NB4 (cell line): ENCODE measurements at places on chromosomes 5 and 9.

GRCh38 chr9:75001719-75002421 lies 26.2 kb downstream of the CARNMT1 start:
- DNase-seq = peak; percentile 79

GRCh38 chr5:146626936-146627335 lies 110.9 kb upstream of the GPR151 start:
- DNase-seq = no peak

DNA sequence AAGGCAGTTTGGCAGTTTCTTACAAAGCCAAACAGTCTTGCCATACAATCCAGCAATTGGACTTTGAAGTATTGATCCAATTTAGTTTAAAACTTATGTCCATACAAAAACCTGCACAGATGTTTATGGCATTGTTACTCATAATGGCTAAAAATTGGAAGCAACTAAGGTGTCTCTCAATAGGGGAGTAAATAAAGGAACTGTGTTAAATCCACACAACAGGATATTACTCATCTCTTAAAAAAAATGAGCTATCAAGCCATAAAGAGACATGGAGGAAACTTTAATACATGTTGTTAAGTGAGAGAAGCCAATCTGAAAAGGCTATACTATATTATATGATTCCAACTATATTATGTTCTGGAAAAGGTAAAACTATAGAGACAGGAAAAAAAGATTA lies 313.6 kb upstream of the CD180 start:
- no peak for DNase-seq

DNA sequence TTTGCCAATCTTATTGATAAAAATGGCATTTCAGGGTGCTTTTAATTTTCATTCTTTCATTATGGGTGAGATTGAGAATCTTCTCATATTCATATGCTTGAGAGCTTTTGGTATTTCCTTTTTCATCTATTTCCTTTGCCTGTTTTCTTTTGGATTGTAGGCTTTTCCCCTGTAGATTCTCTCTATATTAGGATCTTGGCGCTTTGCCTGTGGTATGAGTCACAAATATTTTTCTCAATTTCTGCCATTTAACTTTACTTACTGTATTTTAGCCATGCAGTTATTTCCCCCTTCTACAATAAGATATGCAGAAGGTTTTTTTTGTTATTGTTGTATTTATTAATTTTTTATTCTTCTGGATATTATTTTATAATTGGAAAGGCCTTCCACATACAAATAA lies 21.5 kb upstream of the KLF9 start:
- no peak for DNase-seq

- no peak for DNase-seq
These were observed 56.0 kb upstream of the OSMR start for GRCh38 chr5:38789777-38790176.

GRCh38 chr9:133135146-133135745 lies 14.2 kb upstream of the RALGDS start:
- no peak for DNase-seq

GRCh38 chr9:117465706-117466105 lies 50.8 kb upstream of the ASTN2 start:
- no peak for DNase-seq

GRCh38 chr9:131084661-131085369 lies 11.5 kb upstream of the AIF1L start:
- DNase-seq = no peak

DNA sequence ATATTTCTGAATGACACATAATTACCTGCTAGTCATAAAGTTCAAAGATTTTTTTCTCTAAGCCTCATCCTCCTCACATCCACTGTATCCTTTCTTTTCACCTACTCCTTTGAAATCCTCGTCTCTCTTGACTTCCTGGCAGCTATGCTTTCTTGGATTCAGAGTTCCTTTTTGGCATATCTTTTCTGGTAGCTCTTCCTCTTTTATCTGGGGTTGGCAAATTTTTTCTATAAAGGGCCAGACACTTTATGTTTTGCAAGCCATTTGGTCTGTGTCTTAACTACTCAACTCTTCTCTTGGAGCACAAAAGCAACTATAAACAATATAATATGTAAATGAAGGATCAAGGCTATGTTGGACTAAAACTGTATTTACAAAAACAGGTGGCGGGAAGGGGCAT lies 197.5 kb downstream of the KIAA0825 start:
- no peak for DNase-seq

GRCh38 chr5:148849461-148849860 lies 23.1 kb downstream of the ADRB2 start:
- no peak for DNase-seq

- no peak for DNase-seq
These were observed 23.4 kb downstream of the RANBP17 start for GRCh38 chr5:170885256-170885655.

DNA sequence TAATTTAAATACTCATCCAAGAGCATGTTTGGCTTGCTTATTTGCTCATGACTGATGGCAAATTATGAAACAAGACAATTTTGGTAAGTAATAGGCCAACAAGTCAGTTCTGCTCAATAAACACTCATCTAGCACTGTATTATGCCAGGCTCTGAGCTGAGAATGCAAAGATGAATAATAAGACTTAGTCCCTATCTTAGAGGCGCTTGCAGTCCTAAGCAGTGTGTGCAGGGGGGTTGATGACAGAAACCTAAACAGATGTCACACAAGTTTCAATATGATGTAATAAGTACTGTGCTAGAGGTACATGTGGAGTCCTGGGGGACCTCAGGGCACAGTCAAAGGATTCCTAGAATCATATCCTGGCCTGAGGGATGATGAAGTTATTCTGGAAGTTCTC lies 287.6 kb upstream of the ADRA1B start:
- no peak for DNase-seq

- DNase-seq = no peak
These were observed 316.6 kb downstream of the TLE1 start for GRCh38 chr9:81372628-81373191.

DNA sequence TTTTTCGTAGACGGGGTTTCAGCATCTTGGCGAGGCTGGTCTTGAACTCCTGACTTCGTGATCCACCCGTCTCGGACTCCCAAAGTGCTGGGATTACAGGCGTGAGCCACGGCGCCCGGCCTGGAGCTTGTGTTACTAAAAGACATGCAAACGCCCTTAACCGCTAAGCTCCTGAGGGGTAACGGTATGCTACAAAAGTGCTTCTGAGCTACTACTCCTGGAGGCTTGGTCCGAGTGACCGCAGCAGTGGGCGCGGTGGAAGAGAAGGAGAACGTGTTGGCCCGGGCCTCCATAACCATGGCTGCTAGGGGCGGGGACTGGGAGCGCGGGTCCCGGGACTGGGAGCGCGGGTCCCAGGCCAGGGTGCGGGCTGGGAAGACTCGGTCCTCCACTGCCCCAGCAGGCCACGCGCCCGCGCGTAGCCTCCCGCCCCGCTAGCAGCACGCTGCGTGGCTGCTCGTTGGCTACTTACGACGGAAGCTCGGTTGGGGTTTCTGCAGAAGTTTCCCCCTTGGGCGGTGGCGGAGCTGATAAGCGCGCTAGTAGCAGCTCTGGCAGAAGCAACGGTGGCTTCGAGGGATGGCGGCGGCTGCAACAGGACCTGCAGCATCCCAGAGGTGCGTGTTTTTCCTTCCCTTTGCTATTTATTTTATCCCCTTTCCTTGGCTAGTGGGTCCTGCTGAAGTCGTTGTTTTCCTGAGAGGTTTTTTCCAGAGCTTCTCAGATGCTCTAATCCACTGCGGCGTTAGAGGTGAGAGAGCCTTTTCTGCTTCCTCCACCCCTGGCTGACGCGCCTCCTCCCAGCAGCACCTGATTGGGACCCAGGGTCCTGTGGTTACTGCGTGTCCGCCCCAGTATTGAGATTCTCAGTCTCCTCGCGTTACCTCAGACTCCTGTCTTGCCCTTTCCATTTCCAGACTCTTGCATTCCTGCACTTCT lies 69.2 kb upstream of the CCDC180 start:
- peak; percentile 94 for DNase-seq

DNA sequence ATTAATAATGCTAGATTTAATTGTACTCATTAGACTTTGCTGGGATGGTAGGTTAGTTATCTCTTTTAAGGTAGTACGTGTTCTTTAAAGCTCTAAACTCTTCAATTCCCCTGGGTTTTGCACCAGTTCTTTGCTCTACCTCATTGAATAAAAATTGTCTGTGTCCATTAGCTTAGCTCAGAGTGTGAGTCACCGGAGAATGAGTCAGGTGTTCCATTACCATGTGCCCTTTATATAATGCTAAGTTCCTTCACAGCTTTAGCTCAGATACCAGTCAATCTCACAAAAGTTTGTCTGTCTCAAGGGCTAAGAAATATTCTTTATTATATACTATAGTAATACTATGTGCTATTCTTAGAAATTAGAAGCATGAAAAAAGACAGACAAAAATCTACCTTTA lies 339.4 kb downstream of the PRELID2 start:
- peak; percentile 15 for DNase-seq

DNA sequence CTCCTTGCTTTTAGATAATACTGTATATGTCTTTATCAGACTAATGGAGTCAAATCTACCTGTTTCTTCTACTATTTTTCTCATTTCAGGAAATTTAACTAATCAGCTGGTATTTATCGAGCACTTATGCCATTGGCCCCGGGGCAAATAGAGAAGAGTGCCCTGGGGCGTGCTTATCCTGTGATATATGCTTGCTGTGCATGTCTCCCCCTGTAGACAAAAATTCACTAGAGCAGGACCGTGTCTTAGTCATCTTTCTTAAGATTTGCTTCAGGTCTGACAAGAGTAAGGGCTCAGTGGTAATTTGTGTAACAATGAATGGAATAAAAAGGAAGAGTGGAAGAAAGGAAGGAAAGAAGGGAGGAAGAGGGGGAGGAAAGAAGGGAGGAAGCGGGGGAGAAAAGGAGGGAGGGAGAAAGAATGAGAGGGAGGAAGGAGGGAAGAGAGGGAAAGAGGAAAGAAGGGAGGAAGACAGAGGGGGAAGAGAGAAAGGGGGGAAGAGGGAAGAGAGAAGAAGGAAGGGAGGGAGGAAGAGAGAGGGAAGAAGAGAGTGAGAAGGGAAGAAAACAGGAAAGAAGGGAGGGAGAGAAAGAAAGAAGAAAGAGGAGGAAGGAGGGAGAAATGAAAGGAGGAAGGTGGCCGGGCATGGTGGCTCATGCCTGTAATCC lies 295.7 kb upstream of the PANK3 start:
- peak; percentile 44 for DNase-seq

GRCh38 chr9:109599711-109600110 lies 101.6 kb upstream of the PTPN3 start:
- no peak for DNase-seq

DNA sequence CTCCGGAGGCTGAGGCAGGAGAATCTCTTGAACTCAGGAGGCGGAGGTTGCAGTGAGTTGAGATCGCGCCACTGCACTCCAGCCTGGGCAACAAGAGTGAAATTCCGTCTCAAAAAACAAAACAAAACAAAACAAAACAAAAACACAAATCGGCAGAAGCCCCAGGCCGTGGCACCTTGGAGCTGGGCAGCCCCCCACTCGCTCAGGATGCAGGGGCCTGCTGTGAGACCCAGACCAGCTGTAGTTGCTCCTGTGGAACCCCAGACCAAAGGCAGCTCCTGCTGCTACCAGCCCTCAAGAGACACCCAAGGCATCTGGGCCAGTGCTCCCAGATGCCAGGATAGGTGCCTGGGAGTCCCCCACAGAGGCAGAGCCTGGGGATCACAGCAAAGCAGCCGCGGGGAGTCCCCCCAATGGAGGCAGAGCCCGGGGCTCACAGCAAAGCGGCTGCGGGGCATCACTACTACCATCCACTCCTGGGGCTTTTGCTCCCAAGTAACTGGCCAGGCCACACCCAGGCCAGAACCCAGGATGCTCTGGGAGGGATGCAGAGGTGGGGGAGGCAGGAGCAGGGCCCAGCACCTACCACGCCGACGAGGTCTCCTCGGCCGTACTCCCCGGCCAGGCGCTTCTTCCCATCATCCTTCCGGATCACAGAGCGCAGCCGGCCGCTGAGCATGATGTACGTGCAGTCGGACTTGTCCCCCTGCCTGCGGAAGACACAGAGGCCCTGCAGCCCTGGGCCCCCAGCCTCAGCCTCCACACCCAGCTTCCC lies 37.7 kb upstream of the NSMF start:
- no peak for DNase-seq

DNA sequence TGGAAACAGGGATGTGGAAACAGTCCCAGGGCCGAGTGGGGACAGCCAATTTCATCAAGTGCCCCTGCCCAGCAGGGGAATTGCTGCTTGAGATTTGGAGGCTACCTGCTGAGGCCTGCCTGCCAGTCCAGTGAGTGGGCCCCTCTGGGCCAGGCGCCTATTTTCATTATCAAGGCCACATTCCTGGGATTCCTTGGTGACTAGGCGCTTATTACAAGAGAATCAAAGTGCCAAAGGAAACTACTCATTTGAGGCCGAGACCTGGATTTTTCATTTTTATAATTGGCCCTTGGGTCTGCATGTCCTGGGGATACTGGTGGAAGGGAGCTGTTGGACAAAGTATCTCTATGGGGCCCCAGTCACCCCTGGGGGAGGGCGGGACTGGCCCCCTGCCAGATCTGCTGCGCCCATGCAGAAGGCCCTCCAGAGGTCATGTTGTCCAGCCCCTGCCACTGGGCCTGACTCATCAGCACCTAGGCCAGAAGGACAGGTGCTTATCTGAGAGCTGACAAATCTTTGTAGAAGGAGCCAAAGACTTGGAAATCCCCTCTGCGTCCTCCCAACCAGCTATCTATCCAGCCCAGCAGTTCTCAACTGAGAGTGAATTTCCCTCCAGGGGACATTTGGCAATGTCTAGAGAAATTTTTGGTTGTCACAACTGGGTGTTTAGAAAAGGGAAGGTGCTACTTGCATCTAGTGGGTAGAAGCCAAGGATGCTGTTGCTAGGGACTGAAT lies 45.6 kb downstream of the FOXI1 start:
- DNase-seq = no peak

- DNase-seq = no peak
These were observed 20.1 kb upstream of the CXCL14 start for GRCh38 chr5:135598691-135599395.

GRCh38 chr9:87793292-87793691 lies 67.4 kb downstream of the CTSL start:
- DNase-seq = peak; percentile 92

- DNase-seq = no peak
These were observed 75.7 kb downstream of the TUSC1 start for GRCh38 chr9:25602400-25603044.

DNA sequence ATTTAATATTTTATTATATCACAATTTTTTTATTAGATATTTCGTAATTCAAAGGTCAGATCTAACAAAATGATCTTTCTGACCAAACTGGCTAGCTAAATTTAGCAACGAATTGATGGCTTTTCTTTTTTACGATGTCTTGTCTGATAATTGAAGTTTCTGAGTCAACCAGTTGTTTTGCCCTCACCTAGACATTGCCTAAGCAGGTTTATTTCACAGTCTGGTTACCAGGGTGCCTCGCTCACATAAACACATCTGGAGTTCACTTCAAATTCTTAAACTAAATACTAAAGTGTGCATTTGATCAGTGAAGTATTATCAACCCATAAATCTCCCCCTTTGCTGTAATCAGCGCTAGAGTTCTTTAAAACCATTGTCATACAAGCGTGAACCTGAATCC lies 448.3 kb downstream of the TLE4 start:
- no peak for DNase-seq
